Hindlimb muscle (tissue), 1 donor: ENCODE measurements at places on chromosomes 7 and 10.

DNA sequence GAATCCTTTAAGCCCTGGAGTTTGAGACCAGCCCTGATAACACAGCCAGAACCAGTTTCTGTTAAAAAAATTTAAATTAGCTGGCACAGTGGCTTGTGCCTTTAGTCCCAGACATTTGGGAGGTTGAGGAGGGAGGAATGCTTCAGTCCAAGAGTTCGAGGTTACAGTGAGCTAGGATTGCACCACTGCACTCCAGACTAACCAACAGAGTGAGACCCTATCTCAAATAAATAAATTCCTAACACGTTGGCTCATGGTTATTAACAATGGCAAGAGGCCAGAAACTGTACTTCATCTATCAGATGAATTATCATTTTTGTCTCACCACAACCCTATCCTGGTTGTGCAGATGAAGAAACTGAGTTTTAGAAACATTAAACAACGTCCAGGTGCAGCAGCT, 2.1 kb upstream of the PPIA start:
- DNase-seq: no peak

DNA sequence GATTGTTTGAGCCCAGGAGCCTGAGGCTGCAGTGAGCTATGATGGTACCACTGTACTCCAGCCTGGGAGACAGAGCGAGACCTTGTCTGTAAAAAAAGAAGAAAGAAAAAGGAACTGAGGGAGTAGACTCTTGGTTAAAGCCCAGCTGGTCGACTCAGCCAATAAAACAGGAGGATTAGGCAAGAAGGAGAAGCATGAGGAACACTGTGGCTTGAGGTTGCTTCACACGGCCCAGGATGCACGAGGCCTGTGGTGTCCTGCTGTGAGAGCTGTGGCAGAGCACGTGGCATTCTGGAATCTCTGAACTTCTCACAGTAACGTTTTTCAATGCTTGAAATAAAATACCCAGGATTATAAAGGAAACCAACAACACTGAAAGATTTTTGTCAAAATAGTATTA, 93.3 kb downstream of the CUL2 start:
- DNase-seq: no peak

DNA sequence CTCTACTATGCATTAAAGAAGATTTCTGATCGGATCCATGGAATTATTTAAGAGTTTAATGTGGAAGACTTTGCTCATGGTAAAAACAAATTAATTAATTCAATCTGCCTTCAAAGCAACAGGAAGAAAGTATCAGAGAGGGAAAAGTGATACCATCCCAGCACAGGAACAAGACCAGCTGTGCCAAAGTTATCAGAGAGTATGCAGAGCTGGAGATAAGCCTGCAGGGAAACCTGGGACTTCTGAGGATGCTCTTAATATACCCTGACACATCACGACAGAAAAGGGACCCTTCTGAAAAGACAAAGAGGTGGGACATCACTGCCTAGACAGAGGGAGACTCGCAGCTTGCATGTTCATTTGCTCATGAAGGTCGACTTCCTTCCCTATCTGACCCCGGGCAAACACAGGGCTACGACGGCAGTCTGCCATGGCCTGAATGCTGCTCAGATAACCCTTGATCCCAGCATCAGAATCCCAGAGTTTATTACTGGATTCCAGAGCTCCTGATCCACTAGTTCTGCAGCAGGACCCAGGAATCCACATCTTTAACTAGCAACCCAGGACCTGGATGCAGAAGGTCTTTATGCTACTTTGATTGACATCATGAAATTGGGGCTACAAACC, 29.5 kb downstream of the FAM171A1 start:
- no peak for DNase-seq

DNA sequence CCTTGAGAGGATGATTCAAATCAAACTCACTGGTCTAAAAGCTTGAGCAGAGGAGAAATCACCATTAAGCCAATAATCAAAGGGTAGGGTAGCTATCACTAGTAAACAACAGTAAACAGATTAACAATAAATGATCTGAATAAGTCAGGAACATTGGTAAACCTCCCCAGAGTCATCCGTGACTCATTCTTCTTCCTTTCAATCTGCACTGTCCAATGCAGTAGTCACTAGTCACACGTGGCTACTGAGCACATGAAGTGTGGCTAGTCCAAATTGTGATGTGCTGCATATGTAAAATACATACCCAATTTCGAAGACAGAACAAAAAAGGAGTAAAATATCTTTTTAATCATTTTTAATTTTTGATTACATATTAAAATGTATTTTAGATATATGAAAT, 64.0 kb downstream of the ERCC6 start:
- no peak for DNase-seq

DNA sequence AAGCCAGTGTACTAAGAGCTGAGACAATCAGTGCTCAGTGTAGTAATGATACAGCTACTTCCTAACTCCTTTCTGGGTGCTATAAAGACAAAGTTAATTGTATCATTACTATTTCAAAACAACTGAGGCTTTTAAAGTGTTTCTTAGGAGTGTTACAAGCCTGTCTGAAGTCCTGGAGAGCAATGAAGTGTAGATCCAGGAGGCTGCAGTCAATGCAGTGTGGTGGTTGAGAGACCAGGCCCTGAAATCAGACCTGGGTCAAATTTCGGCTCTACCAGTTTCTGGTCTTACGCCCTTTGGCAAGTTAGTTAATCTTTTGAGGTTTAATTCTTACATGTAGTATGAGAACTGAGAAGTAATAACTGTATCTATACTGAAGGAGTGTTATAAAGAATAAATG, 387.0 kb downstream of the SDK1 start:
- no peak for DNase-seq

DNA sequence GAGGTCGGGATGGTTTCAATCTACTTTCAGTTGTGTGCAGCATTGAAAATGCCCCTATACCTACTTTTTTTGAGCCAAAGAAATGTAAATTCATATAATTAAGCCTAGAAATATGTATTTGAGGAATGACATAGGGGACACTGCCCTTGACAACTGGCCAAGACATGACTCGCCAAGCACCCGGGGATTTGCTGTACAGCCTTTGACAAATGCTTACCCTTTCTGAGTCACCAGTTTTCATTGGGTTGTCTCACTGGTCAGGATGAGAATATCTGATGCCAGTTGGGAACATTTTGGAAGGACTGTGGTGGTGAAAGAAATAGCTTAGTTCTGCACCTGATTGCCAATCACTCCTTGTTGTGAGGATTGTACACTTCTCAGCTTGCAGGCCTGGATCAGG, 166.8 kb upstream of the HABP2 start:
- DNase-seq: no peak

DNA sequence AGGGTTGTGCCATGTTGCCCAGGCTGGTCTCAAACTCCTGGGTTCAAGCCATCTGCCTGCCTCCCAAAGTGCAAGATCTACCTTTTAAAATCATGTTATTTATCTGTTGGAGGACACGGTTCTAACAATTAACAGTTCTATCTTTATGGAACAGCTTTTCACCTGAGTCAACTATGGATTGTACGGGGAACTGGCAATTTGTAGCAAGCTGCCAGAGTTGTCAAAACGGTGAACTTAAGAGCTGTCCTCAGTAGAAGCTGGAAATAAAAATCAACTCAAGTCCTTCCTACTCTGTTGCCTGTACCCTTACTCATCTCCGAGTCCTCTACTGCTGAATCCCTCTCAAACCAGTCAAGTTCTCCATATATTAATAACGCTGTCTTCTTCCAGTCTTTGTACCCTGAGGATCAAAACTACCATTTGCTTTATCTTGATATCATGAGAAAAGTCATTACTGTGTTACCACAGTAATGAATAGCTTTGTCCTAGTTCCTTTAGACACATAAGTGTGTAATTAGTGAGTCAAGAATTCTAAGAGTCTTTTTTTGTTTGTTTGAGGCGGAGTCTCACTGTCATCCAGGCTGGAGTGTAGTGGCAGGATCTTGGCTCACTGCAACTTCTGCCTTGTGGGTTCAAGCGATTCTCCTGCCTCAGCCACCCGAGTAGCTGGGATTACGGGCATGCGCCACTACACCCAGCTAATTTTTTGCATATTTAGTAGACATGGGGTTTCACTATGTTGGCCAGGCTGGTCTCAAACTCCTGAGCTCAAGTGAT, 28.2 kb downstream of the HBP1 start:
- DNase-seq: no peak

GRCh38 chr7:135147899-135148721, at the start of gene TMEM140:
Gene TMEM140 (plus strand): TSS chr7:135148072. CDS start chr7:135164442, 16,370 bp downstream.
- no peak for DNase-seq

GRCh38 chr7:46133072-46133471, 212.0 kb upstream of the IGFBP3 start:
- DNase-seq: no peak

DNA sequence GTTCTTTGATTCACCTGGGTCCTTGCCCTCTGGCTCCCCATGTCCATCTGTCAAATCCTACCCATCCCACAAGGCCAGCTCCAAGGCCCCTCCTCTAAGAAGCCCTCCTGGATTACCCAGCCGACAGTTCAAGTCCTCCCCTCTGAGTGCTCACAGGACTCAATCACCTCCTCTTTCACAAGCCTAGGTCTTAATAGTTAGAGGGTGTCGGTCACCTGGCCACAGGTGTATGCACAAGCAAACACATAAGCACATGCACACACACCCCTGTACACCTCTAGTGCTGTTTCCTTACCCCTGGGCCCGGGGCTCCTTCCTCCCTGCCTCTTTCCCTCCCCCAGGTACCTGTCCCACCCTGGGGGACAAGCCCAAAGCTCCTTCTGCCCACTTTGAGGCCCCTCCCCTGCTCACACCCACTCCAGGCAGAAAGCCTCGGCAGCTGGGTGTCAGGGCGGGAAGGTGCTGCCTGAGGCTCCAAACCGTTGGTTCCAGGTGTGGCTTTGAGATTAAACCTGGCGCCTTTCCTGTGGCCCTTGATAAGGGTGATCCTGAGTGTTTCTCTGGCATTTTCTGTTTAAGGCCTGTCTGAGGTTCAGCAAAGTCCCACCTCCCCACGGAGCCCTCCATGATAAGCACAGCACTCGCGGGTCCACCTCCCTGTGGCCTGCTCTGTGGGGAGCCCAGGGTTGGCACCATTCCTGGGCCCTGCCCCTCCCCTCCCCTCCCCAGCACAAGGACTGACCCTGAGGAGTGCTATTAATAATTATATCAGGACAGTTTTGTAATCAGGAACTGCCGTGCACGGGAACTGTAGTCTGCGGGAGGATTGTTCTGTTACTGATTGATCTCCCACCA, 14.6 kb upstream of the AQP1 start:
- DNase-seq: no peak

GRCh38 chr10:689452-690371, at the start of gene DIP2C:
Gene DIP2C (minus strand): TSS chr10:689668. CDS start chr10:689578, 90 bp downstream.
- DNase-seq: peak; percentile 87

DNA sequence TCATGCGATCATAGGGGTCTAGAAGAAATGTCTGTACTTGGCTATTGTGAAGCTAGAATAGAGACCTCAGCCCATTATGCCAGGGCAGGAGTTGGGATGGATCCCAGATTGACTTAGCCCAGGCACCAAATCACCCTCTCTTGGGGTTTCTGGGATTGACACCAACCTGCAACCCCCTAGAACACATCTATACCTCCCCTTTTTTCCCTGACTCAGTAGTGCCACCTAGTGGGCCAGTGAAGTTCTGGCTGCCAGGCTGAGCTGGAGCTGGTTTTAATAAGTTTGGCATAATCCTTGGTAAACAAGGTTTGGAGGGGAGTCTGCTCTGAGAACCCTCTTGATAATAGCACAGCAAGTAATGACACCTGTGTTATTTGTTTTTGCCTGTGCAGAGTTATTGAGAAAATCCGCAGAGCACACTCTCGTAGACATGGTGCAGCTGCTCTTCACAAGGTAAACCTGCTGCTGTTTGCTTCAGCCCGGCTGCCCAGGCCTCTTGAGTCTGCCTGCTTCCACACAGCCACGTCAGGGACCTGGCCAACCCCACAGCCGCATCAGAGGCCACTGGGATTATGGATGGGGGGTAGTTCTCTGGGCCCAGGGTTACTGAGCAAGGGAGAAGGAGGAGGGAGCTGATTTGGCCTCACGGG, 43.3 kb upstream of the NFKB2 start:
- DNase-seq: peak; percentile 48

- DNase-seq: no peak
Measured at GRCh38 chr10:34626158-34626880, 188.8 kb downstream of the PARD3 start.

GRCh38 chr10:102540023-102540422, 36.3 kb downstream of the SUFU start:
- DNase-seq: no peak

GRCh38 chr7:93622036-93623033, 47.8 kb upstream of the CALCR start:
- no peak for DNase-seq

GRCh38 chr10:121818599-121818998, 109.2 kb downstream of the ATE1 start:
- no peak for DNase-seq

DNA sequence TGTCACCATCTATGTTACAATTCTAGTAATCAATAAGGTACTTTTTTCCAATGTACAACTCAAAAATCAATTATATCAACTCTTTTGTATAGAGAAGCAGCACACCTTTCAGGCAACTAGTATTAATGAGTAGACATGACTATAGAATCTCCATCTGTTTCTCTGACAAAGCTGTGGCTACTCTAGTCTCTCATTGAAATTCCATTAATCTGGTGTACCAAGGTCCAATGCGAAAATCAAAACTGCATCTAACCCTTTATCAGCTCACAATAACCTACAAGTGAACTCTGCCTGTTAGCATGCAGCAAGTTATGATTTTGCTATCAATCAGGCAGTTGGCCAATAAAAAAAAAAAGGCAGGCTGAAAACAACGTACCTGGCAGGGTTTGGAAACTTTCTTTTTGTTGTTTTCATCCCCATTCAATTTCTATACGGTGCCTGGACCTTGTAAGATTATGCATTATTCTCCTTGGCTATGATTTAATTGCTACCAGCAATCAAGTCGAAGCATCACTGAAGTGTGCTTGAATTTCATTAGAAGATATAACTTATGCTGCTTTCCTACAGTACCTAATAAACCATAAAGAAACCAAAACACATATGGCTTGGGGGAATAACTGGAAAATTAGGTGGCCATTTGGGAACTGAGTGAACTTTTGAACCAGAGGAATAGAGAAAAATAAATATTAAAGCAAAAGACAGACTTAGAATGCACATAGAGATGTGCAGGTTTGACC, 23.2 kb downstream of the SKAP2 start:
- DNase-seq: no peak

DNA sequence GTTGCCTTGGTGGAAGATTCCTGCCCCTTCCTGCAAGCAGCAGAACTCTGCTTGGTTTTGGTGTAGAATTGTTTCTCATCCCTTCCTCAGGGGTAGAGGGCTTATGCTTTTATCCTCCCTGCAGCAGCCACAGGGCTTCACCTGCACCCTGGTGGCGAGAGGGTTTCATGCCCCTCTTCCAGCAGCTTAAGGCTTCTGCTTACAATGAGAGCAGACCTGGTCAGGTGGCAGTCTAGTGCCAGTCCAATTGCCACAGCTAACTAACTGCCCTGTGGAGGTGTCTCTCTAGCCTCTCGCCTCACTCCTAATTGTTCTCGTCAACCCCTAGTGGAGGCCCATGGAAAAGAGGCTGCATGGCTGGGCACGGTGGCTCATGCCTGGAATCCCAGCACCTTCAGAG, 19.3 kb downstream of the ACBD7 start:
- no peak for DNase-seq

DNA sequence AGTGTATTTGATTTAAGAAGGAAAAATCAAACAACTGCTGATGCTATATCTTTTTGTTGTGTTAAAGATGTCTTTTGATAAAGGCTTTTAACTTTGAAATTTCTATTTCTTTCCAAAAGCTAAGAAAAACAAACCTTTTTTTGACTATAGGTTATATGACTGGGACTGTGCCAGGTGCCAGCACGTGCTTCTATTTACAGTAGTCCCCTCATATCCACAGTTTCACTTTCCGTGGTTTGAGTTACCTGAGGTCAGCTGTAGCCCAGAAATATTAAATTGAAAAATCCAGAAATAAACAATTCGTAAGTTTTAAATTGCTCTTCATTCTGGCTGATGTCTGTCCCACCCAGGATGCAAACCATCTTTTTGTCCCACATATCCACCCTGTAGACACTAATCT, 104.3 kb downstream of the BBS9 start:
- no peak for DNase-seq
